Gastroesophageal sphincter (tissue), 4 donors: ENCODE measurements at places on chromosomes 7 and 10.

GRCh38 chr7:102873470-102874165, 39.2 kb upstream of the LRRC17 start:
- ATAC-seq = no peak

DNA sequence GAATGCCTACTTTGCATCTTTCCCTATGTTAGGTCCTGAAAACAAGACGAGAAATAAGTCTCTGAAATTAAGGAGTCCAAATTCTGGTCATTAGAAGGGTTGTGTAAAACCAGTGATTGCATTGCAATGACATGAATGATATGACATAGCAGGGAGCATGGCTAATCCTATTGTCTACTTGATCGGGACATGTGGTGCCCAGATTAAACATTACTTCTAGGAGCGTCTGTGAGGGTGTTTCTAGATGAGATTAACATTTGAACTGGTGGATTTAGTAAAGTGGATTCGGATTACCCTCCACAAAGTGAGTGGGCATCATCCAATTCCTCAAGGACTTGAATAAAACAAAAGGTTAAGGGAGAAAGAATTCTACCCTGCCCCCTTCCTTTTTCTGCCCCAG, 434.9 kb upstream of the KLF6 start:
- no peak for ATAC-seq

GRCh38 chr10:11793762-11794479, 29.2 kb upstream of the PROSER2 start:
- no peak for ATAC-seq

GRCh38 chr7:13407911-13408310, 581.6 kb downstream of the ETV1 start:
- no peak for ATAC-seq
